ENCODE measurements at places on chromosomes 5 and 9.

DNA sequence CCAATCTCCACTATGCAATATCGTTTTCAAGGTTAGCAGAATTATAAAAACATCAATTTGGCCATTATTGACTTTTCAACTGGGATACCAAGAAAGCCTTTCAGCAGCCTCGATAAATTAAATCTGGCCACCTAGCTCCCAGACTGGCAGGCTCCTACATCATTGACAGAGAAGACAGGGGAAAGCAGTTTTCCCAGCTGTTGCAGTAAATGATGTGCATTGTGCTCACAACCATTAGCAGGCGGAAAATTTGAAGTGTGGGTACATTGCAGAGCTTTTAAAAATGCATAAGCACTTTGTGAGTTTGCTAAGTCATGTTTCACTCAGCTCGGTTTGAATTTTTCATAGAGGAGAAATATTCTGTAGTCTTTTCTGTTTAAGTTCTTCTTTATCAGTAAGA, 297.9 kb downstream of the KCTD16 start:
- no peak overlapping the region for H3K27ac ChIP-seq
- H3K4me3 ChIP-seq, result no peak overlapping the region
- H3K36me3 ChIP-seq, result no peaks in the 10 kb centered on the region
- no peak for DNase-seq
- no peaks in the 10 kb centered on the region for H3K27me3 ChIP-seq

DNA sequence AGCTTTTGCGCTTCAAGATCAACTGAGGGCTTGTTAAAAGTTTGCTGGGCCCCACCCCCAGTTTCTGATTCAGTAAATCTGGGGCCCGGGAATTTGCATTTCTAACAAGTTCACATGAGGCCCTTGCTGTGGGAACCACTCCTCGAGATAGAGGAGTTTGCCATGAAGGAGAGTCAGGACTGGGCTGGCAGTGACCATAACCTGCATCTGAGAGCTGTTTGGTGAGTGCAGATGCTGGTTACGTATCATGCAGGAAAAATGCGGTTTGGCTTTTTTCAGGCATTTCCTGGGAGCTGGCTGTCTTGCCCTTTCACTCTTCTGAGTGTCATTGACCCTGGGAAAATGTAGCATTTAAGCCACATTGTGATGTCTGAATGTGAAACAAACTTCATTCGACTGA, 9.4 kb upstream of the ANGPTL2 start:
- H3K4me1 ChIP-seq, result peaks cover 25% of the 10 kb centered on the region
- no peak overlapping the region for H3K4me3 ChIP-seq
- no peaks in the 10 kb centered on the region for H3K36me3 ChIP-seq
- H3K27ac ChIP-seq, result no peak overlapping the region
- no peaks in the 10 kb centered on the region for H3K27me3 ChIP-seq

GRCh38 chr9:124045076-124045829, 33.7 kb downstream of the LHX2 start:
- DNase-seq, result no peak
- H3K36me3 ChIP-seq, result no peaks in the 10 kb centered on the region
- peak overlapping the region; percentile 64 for H3K4me3 ChIP-seq
- peaks cover 80% of the 10 kb centered on the region for H3K27me3 ChIP-seq
- H3K4me1 ChIP-seq, result no peaks in the 10 kb centered on the region
- H3K27ac ChIP-seq, result no peak overlapping the region

GRCh38 chr9:79208791-79209396, 362.9 kb upstream of the TLE4 start:
- no peak overlapping the region for H3K4me3 ChIP-seq
- no peak overlapping the region for H3K27ac ChIP-seq
- no peak for DNase-seq
- H3K36me3 ChIP-seq, result no peaks in the 10 kb centered on the region

DNA sequence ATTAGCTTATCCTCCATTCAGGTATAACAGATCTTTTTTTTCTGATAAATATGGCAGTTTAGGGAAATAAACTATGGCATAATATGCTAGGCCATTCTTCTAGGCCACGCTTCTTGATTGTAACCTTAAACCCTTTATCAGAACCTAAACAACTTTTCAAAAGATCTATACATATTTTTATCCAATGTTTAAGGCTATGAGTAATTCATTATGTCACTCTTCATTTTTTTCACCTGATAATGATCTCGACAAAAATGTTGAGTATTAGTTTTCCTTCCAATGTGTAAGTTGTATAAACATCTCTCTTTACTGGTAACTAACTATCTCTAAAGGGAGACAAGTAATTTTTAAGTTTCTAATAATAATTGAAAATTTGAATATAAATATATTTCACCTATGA, 2.4 kb upstream of the PCDHB4 start:
- no peaks in the 10 kb centered on the region for H3K27me3 ChIP-seq
- no peaks in the 10 kb centered on the region for H3K36me3 ChIP-seq
- H3K4me3 ChIP-seq, result no peak overlapping the region
- H3K27ac ChIP-seq, result no peak overlapping the region

GRCh38 chr5:137361280-137361679, 137.8 kb downstream of the SPOCK1 start:
- no peaks in the 10 kb centered on the region for H3K36me3 ChIP-seq
- H3K27me3 ChIP-seq, result no peaks in the 10 kb centered on the region
- no peaks in the 10 kb centered on the region for H3K4me1 ChIP-seq
- no peak for DNase-seq
- no peak overlapping the region for H3K4me3 ChIP-seq

DNA sequence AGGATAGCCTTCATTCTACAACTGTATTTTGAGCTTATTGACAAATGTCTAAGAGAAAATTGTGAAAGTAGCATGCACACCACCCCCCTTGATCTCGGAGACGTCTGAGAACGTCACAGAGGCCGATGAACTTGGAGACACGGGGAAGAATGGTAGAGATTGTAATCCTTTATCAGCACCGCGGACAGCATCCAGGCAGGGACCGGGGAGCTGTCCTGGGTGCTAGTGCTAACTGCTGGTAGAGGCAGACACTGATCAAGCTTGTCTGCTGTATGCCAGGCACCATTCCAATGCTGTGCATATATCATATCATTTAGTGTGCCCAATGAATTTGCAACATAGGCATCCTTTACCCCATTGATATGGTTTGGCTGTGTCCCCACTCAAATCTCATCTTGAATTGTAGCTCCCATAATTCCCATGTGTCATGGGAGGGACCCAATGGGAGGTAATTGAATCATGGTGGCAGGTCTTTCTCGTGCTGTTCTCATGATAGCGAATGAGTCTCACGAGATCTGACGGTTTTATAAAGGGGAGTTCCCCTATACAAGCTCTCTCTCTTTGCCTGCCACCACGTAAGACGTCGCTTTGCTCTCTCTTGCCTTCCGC, 98.8 kb downstream of the LHX2 start:
- H3K36me3 ChIP-seq, result no peaks in the 10 kb centered on the region
- H3K4me3 ChIP-seq, result no peak overlapping the region
- no peak overlapping the region for H3K27ac ChIP-seq
- H3K4me1 ChIP-seq, result no peaks in the 10 kb centered on the region
- DNase-seq, result peak; percentile 83

- peaks cover 11% of the 10 kb centered on the region for H3K4me1 ChIP-seq
- peak within 1 kb of the TSS; percentile 83 for H3K4me3 ChIP-seq
- H3K36me3 ChIP-seq, result no peaks in the 10 kb centered on the region
- H3K27me3 ChIP-seq, result peaks cover 3% of the 10 kb centered on the region
- no peak within 1 kb of the TSS for H3K27ac ChIP-seq
Measured at GRCh38 chr9:137222190-137223077, at the start of gene RNF208. Gene RNF208 (minus strand): TSS chr9:137222240. CDS start chr9:137221212, 1,028 bp downstream.

DNA sequence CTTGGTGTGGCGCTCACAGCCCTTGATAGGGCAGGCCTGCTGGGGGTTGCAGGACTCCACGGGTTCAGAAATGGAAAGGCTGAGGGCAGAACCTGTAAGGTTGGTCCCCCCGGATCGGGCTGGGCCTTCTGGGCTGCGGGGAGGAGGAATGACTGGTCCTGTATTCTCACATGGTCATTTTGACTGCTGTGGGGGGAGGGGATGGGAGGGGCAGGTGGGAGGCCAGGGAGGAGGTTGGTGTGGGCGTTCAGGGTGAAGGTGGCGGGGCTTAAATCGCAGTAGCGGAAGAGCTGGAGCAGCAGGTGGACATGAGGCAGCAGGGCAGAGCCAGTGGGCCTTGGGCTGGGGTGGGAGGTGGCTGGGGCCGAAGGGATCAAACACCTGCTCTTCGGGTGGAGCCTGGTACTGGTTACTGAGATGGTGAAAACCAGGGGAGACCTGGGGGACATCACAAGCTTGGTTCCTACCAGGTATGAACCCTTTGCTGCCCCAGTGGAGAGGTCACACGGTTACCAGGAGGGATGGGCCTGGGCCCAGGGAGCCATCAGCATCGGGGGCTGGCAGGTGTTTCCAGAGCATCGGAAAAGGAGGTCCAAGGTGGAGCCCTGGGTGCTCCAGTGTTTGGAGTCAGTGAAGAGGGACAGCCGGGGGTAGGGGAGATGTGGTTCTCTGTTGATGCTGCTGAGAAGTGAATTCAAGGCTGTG, 1.8 kb downstream of the MRPS2 start:
- H3K27me3 ChIP-seq, result no peaks in the 10 kb centered on the region
- H3K27ac ChIP-seq, result no peak overlapping the region
- H3K4me3 ChIP-seq, result no peak overlapping the region
- DNase-seq, result no peak

- no peak overlapping the region for H3K4me3 ChIP-seq
- no peaks in the 10 kb centered on the region for H3K4me1 ChIP-seq
- H3K27me3 ChIP-seq, result no peaks in the 10 kb centered on the region
- peaks cover 3% of the 10 kb centered on the region for H3K36me3 ChIP-seq
Measured at GRCh38 chr9:108994695-108995094, 18.6 kb downstream of the CTNNAL1 start.

DNA sequence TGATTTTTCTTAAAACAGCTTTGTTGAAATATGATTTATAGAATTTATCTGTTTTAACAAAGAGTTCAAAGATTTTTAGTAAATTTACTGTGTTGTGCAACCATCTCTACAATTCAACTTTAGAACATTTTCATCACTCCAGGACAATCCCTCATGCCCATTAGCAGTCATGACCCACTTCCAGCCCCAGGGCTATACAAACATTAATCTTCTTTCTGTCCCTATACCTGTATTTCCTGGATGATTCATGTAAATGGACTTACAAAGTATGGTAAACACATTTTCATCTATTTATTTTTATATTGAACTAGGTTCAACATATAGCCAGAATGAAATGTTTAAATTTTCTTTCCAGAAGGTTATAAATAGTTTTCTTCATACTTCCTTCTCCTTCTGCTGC, 127.8 kb upstream of the CCDC180 start:
- DNase-seq, result no peak
- H3K36me3 ChIP-seq, result no peaks in the 10 kb centered on the region
- no peaks in the 10 kb centered on the region for H3K4me1 ChIP-seq
- H3K27me3 ChIP-seq, result no peaks in the 10 kb centered on the region
- H3K27ac ChIP-seq, result no peak overlapping the region

GRCh38 chr9:108854094-108854493, 1.7 kb downstream of the ACTL7B start:
- no peaks in the 10 kb centered on the region for H3K36me3 ChIP-seq
- H3K27ac ChIP-seq, result no peak overlapping the region
- no peak for DNase-seq

GRCh38 chr5:152051499-152052454, 127.1 kb upstream of the GLRA1 start:
- H3K4me3 ChIP-seq, result no peak overlapping the region
- DNase-seq, result no peak
- peak overlapping the region; percentile 19 for H3K27ac ChIP-seq
- H3K4me1 ChIP-seq, result peaks cover 8% of the 10 kb centered on the region
- no peaks in the 10 kb centered on the region for H3K27me3 ChIP-seq
- no peaks in the 10 kb centered on the region for H3K36me3 ChIP-seq

DNA sequence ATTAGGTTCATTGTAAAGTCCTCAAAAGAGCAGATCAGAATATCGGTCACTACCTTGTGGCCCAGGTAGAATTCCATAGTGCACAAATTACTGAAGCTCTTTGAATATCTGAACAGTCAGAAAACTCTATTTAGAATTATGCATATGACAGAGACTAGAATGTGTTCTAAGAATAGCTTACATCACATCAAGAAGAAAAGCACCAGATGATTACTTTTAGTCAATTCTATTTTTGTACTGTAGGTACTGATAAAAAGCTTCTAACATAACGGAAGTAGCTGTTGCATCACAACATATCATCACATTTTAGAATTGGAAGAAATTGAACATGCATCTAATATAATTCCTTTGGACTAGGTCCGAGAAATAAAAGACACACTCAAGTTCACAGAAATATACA, 946.6 kb upstream of the ARRDC3 start:
- no peak overlapping the region for H3K27ac ChIP-seq
- no peak overlapping the region for H3K4me3 ChIP-seq
- DNase-seq, result no peak
- no peaks in the 10 kb centered on the region for H3K4me1 ChIP-seq
- H3K27me3 ChIP-seq, result no peaks in the 10 kb centered on the region

- no peak overlapping the region for H3K27ac ChIP-seq
- no peak overlapping the region for H3K4me3 ChIP-seq
- H3K36me3 ChIP-seq, result no peaks in the 10 kb centered on the region
- peaks cover 4% of the 10 kb centered on the region for H3K4me1 ChIP-seq
Measured at GRCh38 chr9:124498040-124498439, 9.2 kb downstream of the NR5A1 start.

DNA sequence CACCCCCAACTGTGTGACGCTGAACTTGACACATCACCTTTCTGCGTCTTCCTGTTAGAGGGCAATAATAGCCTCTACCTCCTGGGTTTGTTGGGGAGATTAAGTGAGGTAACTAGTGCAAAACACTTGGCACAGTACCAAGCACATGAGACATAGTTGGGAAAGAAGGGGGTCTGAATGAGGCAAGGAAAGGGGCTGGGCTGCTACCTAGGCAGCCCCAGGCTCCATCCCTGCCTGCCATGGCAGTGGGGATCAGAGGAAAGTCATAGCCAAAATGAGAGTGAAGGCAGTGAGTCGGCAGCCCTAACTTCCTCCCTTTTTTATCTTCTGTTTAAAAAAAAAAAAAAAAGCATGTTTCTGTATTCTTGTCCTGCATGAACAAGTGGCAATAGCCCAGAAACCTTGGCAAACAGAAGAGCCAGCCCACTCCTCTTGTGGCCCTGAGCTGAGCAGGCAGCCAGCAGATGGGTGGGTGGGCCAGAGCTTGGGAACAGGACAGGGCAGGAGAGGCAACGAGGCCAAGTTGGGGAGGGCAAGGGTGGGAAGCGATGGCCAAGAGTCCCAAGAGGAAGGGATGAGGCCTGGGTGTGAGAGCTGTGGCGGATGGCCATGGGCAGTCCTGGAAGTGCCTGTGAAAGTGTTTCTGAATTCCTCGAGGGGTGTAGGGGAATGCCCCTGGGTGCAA, 11.4 kb downstream of the CAMK2A start:
- no peak overlapping the region for H3K27ac ChIP-seq
- no peaks in the 10 kb centered on the region for H3K36me3 ChIP-seq
- no peak for DNase-seq

DNA sequence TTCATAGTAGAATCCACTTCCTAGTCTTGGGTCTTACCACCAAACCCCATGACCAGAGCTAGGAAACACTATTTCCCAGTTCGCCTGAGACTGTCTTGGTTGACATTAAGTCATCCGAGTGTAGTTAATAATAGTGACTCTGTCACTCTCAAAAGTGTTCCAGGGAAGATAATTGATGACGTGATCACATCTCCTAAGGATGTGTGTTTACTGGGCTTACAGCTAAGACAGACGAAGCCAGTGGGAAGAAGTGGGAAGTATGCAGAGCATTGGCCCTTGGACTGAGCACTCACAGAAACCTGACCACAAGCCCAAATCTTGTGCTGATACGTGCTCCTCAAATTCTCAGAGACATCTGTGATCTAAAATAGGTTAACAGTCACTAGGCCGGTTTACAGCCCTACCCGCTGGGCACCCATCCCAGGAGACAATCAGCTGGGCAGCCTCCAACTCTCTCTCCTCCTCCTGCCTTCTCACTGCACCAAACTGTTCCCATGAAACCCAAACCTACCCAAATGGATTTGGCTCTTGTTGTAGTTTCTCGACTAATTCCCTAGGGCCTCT, 316.6 kb downstream of the TLE1 start:
- no peak for DNase-seq
- H3K36me3 ChIP-seq, result no peaks in the 10 kb centered on the region
- H3K27ac ChIP-seq, result no peak overlapping the region
- H3K4me3 ChIP-seq, result no peak overlapping the region
- peaks cover 64% of the 10 kb centered on the region for H3K27me3 ChIP-seq
